ENCODE measurements at places on chromosomes 12 and 14.

DNA sequence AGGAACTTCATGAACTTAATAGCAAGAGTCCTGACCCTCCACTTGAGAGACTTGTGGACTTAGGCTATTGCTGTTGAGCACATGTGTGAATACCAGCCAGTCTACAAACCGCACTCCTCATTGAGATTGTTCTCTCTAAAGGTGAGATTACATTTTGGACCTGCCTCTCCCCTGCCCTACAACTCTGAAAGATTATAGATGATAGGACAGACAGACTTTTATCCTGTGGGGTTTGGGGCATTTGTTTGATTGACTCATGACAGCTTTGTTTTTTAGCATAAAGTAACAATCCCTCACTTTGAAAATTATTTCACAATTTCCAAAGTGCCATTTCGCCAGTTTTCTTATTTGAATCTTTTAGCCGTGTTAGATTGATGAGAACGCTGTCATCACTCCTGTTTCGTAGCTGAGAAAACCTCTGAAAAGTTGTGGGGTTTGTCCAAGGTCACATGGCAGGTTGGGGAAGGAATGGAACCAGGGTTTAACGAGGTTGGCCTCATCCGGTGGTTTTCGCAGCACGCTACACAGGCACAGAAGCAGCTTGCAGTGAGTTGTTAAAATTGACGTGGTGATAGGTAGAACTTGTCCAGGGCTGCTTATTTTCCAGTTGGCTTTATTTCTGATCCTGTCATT is 836 bp downstream of the EVL start:
- peak; percentile 73 for DNase-seq

GRCh38 chr12:96140174-96140573 is 54.0 kb upstream of the ELK3 start:
- no peak for DNase-seq

GRCh38 chr14:70648346-70648745 is 6.6 kb downstream of the TTC9 start:
- no peak for DNase-seq

- DNase-seq = no peak
Observed at GRCh38 chr12:105171691-105172436, 64.1 kb downstream of the APPL2 start.

GRCh38 chr14:55129428-55130195 is 560 bp downstream of the LGALS3 start:
- DNase-seq = peak; percentile 59

DNA sequence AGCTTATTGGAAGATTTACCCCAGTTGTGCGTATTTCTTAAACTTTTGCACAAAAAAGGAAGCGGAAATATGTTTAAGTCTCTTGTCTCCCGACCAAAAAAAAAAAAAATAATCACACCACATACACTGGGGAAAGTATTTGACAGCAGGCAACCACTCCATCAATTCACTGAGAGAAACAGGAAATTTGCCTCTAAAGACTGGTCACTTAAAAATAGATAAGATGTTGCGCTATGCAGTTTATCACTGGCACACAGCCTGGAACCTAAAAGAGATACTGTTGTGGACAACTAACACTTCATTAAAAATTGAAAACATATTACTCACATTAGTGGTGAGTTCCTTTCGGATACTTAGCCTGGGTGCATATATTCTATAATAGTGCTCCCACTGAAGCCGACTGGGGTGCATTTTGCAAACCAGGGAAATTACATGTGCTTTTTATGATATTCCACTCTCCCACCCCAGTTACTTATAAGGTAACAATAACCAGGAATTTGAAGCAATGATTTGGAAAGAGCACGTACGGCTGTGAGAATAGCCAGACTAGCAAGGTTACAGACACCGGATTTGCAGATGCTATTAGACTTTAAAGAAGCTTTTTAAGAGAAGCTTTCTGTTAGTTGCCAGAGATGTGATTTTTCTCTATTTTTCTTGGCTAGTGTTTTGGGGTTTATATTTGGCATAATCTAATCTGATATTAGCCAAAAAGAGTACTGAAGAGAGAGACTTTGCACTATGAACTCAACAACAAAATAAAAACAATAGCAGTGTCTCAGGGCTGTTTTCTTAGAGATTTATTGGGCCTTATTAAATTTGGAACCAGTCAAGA is 311.5 kb downstream of the NOVA1 start:
- DNase-seq = no peak

DNA sequence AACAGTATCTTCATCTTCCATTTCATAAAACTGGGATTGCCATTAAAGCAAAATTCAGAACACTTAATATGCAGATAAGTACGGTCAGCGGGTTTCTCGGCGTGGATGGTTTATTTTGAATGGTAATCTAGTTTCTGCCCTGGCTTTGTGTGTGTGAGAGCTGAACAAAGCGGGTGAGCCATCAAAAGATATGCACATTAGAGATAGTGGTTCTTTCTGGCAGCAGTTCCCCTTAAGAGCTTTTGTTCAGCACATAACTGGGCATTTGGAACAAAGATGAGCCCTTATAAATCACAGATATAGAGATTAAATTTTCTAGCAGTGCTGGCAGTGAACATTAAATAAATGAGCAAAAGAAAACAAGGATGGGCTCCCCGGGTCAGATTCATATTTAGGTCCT is 207.5 kb downstream of the CALM1 start:
- no peak for DNase-seq

DNA sequence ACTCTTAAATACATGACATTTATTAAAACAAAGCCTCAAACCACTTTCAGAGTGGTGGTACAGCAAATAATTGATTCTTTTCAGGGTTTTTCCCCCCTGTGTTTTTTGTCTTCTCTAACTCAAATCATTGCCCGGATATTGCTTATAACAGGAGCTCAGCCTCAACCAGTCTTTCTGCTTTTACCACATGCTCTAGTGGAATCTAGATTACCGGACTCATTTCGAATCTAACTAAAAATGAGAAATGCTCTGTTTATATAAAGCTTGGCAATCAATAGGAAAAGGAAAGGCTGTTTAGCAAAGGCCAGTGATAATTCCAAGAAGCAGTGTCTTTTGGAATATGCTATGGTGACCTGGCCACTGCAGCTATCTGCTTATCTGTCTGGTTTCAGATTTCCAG is 161.5 kb downstream of the ETV6 start:
- DNase-seq = no peak

GRCh38 chr12:57935331-57935730 is 6.0 kb upstream of the ATP23 start:
- no peak for DNase-seq

- no peak for DNase-seq
Observed at GRCh38 chr12:28814246-28814645, 334.8 kb upstream of the FAR2 start.

DNA sequence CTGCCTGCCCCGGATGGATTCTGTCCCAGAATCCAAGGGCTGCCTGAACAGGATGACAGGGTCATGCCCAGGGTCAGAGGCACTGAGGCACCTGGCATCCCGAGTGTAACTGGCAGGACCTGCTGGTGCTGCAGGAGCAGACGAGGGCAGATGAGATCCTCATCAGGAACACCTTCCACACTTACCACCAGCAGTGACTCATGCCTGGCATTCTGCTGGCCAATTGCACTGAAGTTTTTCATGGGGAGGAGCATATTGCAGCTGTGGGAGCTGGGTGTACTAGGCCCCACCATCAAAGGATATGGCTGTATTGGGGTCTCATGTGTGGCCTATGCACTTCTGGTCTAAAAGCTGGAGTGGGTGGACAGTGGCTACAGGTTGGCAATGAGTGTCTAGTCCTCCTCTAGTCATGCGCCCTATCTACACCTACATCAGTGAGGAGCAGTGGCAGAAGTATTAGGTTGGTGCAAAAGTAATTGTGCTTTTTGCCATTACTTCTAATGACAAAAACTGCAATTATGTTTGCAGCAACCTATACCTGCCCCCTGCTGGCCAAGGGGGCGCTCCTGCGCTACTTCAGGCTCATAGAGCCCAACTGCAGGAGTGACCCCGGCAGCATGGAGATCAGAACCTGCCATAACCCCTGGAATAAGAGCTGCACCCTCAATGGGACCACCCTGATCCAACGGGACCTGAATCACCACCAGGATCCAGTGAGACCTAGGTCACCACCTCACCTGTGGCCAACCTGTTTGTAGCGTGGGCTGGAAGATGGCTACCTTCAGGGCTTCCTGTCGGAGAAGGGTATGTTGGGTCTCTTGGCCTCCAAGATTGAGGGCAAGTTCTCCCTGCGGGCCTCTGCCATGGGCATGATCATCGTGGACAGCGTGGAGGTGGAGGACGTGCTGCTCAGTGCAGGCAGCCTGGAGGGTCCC is 8.0 kb upstream of the C12orf42 start:
- DNase-seq = peak; percentile 61

DNA sequence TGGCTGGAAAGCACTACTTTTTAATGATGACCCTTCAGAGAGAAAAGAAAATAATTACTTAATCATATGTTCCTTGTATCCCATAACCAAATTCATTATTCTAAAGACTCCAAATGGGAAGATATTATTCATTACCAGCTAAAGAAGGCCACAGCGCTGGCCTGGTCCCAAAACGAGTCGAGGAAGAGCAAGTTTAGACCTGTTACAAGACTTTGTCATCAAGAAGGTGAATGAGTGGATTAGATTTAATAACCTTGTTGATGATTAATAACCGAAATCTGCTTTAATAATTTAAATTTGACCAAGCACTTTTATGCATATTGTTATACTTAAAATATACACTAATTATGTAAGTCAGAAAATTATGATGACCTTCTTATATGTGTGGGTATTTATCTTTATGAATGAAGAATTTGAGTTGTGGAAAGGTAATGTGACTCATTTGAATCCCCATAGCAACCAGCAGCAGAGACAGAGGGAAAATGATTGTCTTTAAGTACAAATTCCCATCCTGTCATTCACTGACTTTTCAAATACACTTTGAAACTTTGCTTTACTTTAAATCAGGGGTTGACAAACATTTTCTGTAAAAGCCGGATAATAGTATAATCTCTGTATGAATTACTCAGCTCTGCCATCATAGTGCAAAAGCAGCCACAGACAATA is 200.3 kb upstream of the NPAS3 start:
- DNase-seq = no peak

- DNase-seq = peak; percentile 83
Observed at GRCh38 chr14:23567186-23568020, at the start of gene AP1G2. TSS of gene AP1G2 (minus strand) at chr14:23567791. CDS start at chr14:23567314, 477 bp downstream.

DNA sequence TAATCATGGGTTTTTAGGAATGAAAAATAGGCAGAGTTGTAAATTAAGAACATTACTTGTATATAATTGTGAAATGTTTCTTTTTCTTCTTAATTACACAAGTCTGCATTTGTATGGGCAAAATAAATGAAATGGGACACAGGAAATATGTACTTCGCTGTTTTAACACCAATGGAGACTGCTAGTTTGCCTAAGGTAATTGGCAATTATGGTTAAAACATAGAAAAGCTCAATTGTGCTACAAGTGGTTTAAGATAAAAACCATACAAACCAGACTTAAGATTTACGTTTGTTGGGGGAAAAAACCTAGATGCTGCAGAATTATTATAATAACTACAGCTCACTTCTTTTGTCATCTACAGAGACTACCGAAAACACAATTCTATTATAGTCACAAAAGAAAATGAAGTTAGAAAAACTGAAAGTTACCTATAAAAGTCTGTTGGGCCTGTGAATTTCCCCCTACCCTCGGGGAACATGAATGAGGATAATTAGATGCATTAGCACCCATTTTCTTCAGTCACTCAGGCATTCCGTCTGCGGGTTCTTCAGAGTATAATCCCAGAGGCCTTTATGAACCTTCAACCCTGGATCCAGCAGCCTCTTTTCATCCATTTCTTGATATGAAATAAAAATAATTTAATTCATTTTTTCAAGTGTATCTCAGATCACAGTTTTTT is 37.2 kb downstream of the BTBD7 start:
- DNase-seq = no peak

DNA sequence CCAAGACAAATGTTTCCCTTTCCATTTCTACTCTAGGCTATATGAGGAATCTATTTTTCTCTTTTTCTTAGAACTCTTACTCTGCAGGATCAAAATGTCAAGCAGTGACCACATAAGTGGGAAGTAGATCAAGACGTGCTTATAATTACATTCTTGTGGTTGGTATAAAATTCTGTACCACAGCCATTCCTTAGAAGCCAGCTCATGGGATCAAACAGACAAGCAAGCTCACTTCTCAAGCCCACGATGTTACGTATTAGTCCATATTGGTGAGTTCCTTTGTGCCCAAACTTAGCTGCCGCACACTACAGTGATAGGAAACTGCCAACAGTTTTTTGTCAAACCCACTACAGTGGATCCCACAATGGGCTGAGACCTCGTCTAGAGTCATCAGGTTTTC is 53.4 kb downstream of the IFNG start:
- DNase-seq = no peak

DNA sequence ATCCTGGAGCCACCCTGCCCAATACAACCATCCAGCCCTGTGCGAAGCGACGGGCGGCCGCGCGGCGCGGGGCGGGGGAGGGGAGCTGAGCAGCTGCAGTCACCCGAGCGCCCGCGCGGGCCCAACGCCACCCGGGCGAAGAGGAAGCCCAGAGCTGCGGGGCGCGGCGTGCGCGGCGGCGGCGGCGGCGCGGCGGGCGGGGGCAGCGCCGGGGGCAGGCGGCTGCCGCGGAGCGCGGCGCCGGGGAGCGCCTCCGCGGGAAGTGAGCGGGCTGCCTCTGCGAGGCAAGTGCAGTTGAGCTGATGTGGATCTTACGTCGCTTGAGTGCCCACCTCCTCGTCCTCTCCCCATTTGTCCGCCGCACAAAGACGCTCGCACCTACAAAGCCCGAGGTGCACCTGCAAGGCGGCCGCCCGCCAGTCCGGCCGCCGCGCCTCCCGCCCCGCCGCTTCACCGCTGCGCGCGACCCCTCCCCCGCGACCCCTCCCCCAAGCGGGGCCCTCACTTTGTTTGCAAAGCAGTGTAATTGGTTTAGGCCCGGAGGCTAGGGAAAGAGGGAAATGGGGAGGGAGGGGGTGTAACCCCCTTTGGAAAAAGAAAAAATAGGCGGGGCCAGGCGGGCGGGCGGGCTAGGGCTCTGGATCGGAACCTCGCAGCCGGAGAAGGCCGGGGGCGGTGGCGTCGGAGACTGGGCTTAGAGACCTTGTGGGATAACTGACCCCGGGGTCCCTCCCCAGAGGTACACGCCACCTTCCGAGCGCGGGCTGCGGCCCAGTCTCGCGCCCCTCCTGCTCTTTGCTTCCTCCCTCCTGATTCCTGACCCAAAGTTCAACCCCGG is at the start of the genes FOXA1 and TTC6:
TSS of gene FOXA1 (minus strand) at position 279 of the 838 bp plus-strand sequence. CDS start at position 2, 277 bp downstream.
TSS of gene TTC6 (plus strand) at position 659 of the 838 bp plus-strand sequence. CDS start 26,436 bp downstream, outside the sequence.
- no peak for DNase-seq

GRCh38 chr12:11905534-11905933 is 165.2 kb upstream of the BCL2L14 start:
- no peak for DNase-seq

- DNase-seq = no peak
Observed at GRCh38 chr14:85987292-85987691, 457.3 kb downstream of the FLRT2 start.

- no peak for DNase-seq
Observed at GRCh38 chr12:94230357-94230905, 82.1 kb downstream of the PLXNC1 start.

All from activated CD8-positive, alpha-beta memory T cell treated with anti-CD3 and anti-CD28 coated beads, Interleukin-2, amount 50 U/mL, for 4 hours (primary cell).